ENCODE measurements at places on chromosomes 6 and 20.

GRCh38 chr6:87220997-87221396, 65.6 kb downstream of the ZNF292 start:
- DNase-seq = no peak

DNA sequence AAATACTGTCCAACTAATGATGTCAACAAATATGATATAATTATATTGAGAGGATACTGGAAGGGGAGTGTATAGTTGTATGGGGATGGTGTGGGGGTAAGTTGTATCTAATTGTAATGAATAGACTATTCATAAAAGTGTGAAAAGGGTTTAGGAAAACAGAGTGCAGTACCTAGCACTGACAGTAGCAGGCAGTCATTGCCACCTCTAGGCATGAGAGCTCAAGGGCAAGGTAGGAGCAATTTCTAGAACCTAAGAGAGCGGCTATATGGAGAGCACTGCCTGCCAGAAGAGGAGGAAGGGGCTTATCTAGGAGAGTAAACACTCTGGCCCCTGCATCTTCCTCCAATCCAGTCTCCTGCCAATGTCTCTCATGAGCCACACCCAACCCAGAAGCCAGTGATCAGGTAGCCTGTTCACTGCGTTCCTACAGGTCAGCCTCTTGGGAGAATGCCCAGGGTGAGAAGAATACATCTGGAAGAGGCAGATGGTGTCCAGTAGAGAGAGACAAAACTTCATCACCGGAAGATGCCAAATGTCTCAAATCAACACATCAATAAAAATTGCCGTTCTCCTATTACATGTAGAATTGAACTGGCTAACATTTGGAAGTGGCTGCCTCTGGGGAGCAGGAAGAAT, 200.0 kb downstream of the LY86 start:
- DNase-seq = no peak

GRCh38 chr6:139475241-139475640, 100.8 kb upstream of the CITED2 start:
- no peak for DNase-seq

- no peak for DNase-seq
Observed at GRCh38 chr6:26743941-26744699, 84.6 kb upstream of the ZNF322 start.

GRCh38 chr6:164378330-164378729, 931.1 kb downstream of the C6orf118 start:
- DNase-seq = no peak
